ENCODE measurements at places on chromosomes 7 and 10. TPM values are rescaled to one million over a fixed set of nuclear protein-coding genes. Genes with fewer than 3 reads are reported as not detected.

The EBF3 gene
- total RNA-seq, result not detected

DNA sequence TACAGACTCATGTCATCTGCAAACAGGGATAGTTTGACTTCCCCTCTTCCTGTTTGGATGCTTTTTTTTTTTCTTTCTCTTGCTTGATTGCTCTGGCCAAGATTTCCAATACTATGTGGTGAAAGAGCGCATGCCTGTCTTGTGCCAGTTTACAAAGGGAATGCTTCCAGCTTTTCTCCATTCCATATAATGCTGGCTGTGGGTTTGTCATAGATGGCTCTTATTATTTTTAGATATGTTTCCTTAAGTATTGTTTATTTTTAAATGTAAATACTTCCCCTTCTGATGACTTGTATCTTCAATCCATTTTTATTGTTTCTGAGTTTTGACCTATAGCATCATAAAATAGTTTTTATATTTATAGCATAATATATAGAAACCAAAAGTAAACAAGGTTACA is 17.9 kb downstream of the FAM237B start:
- DNase-seq, result no peak
- no peaks in the 10 kb centered on the region for H3K4me1 ChIP-seq
- H3K27me3 ChIP-seq, result peaks cover 4% of the 10 kb centered on the region
- H3K36me3 ChIP-seq, result no peaks in the 10 kb centered on the region

The NYAP1 gene
- total RNA-seq, result not detected

The DCLRE1C gene
- 38.0 TPM for total RNA-seq

The TRIM73 gene
- 4.0 TPM for total RNA-seq

- no peaks in the 10 kb centered on the region for H3K27me3 ChIP-seq
- H3K4me3 ChIP-seq, result peak overlapping the region; percentile 99
- DNase-seq, result no peak
- H3K36me3 ChIP-seq, result peaks cover 34% of the 10 kb centered on the region
- H3K27ac ChIP-seq, result peak overlapping the region; percentile 100
- peaks cover 64% of the 10 kb centered on the region for H3K4me1 ChIP-seq
Measured at GRCh38 chr7:23530405-23530804, 1.4 kb downstream of the TRA2A start.

The PRSS37 gene
- not detected for total RNA-seq

DNA sequence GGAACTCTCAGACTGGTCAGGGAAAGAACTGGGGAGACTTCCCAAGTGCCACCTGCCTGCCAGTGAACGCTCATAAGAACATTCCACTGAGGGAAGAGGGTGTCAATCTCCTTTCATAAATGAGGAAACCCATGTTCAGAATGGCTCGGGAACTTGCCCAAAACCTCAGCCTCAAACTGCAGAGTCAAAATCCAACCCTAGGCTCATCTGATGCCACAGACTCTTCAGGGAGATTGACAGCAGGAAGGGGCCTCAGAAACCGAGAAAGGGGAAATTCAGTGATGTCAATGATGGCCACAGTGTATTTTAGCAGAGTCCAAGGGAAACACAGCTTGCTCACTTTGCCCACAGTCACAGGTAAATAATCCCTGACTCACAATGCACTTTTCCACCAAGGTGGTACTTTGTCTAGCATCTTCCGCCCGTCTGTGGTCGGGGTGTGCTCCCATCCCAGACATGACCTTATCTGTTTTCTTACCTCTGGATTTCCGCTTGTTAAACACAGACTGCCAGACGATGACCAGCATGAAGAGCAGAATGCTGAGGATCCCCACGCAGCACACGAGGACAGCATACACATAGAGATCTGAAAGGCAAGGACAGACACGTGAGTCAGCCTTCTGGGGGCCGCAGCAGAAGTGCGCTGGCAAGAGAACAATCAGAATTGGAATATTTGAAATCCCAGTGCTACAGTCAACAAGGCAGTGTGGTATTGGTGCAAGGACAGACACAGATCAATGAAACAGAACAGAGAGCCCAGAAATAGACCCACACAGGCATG is 38.4 kb downstream of the VSTM4 start:
- no peak overlapping the region for H3K27ac ChIP-seq
- H3K36me3 ChIP-seq, result no peaks in the 10 kb centered on the region
- no peak overlapping the region for H3K4me3 ChIP-seq
- H3K27me3 ChIP-seq, result peaks cover 20% of the 10 kb centered on the region
- H3K4me1 ChIP-seq, result no peaks in the 10 kb centered on the region

The ZNF488 gene
- total RNA-seq, result not detected

The SPOCK2 gene
- 27.8 TPM for total RNA-seq
